Upper lobe of left lung (tissue), 6 donors: ENCODE measurements at places on chromosomes 7 and 10. TPM values are rescaled to one million over a fixed set of nuclear protein-coding genes. Genes with fewer than 3 reads are reported as not detected.

The SMO gene
- 6.0 TPM for total RNA-seq

The CASP7 gene
- total RNA-seq = 32.9 TPM

The TUBB8 gene
- not detected for total RNA-seq

The MYOF gene
- total RNA-seq = 83.9 TPM

The TMEM176A gene
- total RNA-seq = 12.6 TPM

The PBLD gene
- total RNA-seq = 4.1 TPM

The UTF1 gene
- not detected for total RNA-seq

The NANOS1 gene
- not detected for total RNA-seq

The ATRNL1 gene
- 0.11 TPM for total RNA-seq

The TRIM50 gene
- not detected for total RNA-seq

The PNLIPRP2 gene
- total RNA-seq = not detected

The SPDYE16 gene
- not detected for total RNA-seq

The ERVW-1 gene
- total RNA-seq = not detected

The TACR2 gene
- total RNA-seq = 1.2 TPM

- DNase-seq = no peak
These were observed 444.4 kb upstream of the CHRM2 start for GRCh38 chr7:136424058-136424457.

- no peak for DNase-seq
These were observed 42.3 kb upstream of the MDFIC start for GRCh38 chr7:114879554-114879953.

- no peak for DNase-seq
These were observed 289.6 kb downstream of the PPP1R3A start for GRCh38 chr7:113628948-113629847.

DNA sequence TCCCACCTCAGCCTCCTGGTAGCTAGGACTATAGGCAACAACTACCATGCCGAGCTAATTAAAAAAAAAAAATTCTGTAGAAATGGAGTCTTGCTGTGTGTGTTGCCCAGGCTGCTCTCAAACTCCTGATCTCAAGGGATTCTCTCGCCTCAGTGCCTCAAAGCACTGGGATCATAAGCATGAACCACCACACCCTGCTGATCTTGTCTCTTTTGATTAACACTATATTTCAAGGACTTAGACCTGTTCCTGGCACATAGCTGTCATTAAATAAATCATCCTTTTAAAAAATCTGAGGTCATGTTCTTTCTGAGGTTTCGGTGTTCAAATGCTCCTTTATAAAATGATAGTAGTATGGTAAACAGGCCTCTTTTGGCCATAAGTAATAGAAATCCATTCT is 4.8 kb downstream of the PALS2 start:
- no peak for DNase-seq

- no peak for DNase-seq
These were observed 56.4 kb upstream of the NPS start for GRCh38 chr10:127492607-127493250.

- DNase-seq = peak; percentile 73
These were observed 10.1 kb upstream of the MNX1 start for GRCh38 chr7:157020514-157021070.

GRCh38 chr7:116521046-116521664 is 3.7 kb upstream of the CAV1 start:
- DNase-seq = no peak

DNA sequence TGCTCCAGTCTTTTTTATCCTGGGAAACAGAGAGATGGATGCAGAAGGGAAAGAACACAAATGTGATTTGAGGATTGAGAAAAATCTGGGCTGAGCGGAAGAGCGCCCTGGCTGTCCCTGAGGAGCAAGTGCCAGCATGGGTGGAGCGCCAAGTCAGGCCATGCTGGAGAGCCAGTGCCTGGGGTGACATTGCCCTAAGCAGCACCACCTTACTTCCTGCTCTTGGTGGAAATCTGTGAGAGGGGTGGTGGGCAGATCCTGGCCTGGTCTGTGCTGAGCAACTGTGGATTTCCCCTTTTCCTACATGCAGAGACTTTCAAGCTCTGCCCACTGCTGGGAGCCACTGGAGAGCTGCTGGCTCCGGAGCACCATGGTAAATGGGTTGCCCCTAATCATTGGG is 36.9 kb downstream of the DDIT4 start:
- no peak for DNase-seq

DNA sequence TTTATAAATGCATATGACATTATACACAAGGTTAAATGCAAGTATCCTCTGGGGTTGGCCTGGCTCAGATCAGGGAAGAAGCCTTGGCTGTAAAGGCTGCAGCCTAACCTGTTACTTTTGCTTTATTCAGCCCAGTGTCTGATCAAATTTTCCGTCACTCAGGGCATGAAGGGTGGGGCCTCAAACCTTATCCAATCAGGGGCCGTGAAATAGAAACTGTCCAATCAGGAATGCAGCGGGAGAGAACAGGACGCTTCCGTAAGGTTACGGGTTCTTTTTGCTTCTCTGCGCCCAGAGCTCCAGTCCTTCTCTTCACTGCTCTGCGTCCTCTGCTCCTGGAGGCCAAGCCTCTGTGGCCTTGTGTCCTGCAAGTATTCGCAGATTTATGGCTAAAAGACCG is at the start of gene ZNF716:
TSS of gene ZNF716 (plus strand) at position 274 of the 400 bp plus-strand sequence. CDS start at position 386, 112 bp downstream.
- DNase-seq = no peak

GRCh38 chr10:70851597-70852475 is 36.1 kb downstream of the SGPL1 start:
- no peak for DNase-seq

GRCh38 chr7:26588511-26588910 is 275.9 kb downstream of the SKAP2 start:
- no peak for DNase-seq

- DNase-seq = no peak
These were observed 13.4 kb downstream of the RPP30 start for GRCh38 chr10:90885176-90885575.

DNA sequence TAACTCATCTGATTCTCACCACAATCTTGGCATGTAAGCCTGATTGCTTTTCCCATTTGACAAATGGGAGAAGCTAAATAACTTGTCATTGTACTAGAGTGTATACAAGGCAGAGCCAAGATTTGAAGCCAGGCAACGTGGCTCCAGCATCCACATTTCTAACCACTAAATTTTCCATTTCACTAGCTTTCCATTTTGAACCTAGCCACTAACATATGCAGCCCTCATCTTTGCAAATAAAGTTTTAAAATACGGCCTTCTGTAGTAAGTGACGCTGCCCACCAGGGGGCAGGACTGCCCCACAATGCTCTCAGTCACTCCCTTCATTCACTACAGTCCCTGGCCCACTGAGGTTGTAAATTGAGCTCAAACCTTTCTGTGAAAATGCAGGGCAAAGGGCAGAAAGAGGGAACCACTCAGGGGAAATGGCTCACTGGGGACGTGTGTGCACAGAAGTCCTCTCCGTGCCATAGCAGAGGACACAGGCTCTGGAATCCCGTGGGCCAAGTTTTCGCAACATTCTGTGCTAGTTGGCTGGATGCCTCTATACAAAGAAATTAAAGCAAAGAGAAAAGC is 315.7 kb downstream of the TNS3 start:
- DNase-seq = no peak

DNA sequence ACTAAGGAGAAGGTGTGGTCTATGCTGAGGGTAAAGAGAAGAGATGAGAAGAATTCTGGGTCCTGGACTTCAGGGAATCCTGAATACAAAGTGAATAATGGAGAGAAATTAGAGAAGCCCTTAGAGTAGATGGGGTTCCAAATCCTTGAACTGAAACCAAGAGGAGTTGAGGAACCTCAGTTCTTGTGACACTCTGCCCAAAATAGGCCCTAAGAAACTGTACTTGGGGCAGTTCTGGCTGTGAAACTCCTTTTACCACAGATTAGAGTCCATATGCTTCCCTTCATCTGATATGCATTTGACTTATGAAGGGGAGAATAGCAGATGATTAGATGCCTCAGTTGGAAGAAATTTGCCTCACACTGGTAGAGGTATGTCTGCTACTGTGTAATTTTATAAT is 19.0 kb downstream of the TES start:
- no peak for DNase-seq

DNA sequence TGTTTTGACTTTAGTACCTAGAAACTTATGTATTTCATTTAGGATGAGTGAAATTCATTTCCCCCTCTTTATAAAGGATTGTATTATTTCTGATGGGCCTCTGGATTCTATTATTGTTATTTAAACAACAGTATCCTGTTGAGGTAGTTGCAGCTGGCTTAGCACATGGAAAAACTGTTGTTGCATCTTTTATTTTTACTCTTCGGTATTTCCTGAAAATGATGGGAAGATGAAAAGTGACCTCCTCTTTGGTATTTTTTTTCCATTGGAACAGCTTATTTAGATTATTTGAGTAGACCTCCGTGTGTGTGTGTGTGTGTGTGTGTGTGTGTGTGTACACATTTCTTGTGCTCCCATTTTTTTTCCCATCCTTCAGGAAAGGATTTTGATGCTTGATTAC is 129.8 kb downstream of the PRKG1 start:
- DNase-seq = no peak

- DNase-seq = no peak
These were observed 168.1 kb upstream of the MALRD1 start for GRCh38 chr10:18880530-18880929.

- no peak for DNase-seq
These were observed 17.0 kb downstream of the STAM start for GRCh38 chr10:17660921-17661320.
